ENCODE measurements at places on chromosomes 12 and 14.

- DNase-seq: no peak
Observed at GRCh38 chr14:72513965-72514659, 379.8 kb downstream of the DPF3 start.

GRCh38 chr12:123121670-123122069, 29.2 kb downstream of the PITPNM2 start:
- DNase-seq: peak; percentile 28

DNA sequence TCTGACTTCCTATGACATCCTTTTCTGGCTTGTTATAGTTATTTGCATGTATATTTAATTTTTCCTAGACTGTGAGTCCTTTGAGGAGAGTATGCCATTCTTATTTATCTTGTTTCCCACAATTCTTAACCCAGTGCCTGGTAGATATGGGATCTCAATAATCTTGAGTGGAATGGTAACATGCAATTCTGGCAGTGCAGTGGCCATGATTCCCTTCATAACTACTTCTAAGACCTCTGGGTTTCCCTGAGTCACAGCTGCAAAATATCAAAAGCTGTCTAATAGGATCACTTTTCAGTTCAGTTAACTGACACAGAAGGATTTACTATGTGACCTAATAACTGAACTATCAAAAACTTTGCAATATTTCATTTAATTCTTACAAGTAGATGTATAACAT, 135.0 kb downstream of the ADAMTS20 start:
- no peak for DNase-seq

DNA sequence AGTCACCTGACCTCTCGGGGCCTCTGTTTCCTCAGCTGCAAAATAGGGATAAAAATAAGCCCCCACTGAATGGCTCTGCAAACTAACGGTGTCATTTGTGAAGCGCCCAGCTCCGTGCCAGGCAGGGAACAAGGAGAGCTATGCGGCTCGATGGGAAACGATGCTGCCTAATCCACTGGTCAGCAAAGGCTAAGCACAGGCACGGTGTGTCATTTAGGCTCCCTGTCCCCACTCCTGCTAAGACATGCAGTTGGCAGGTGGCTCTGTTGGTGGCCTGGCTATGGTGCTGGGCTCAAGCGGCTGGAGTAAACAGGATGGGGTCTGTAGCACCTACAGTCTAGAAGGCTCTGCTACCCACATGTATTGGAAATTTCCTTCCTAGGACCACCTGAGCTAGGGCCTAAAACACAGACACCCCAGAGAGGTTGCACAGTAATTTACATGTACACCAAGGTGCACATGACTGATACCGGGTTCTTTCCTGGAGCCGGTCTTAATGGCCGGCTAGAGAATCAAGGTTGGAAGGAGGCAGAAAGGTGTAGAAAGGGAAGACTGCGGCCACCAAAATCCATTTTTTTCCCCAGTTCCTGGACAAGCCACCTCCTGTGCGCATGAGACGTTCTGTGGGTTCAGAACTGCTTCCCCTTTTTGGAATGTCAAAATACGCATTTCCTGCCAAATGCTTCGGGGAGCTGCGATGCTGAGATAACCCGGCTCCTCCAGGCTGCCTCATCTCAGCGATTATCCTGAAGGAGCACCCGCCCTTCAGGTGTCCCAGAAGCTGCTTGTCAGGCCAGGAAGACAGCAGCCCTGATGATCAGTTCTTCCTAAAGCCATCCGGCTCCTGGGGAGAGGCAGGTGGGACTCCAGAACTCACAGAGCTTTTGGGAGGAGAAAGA, 1.0 kb downstream of the CACNA2D4 start:
- DNase-seq: no peak

DNA sequence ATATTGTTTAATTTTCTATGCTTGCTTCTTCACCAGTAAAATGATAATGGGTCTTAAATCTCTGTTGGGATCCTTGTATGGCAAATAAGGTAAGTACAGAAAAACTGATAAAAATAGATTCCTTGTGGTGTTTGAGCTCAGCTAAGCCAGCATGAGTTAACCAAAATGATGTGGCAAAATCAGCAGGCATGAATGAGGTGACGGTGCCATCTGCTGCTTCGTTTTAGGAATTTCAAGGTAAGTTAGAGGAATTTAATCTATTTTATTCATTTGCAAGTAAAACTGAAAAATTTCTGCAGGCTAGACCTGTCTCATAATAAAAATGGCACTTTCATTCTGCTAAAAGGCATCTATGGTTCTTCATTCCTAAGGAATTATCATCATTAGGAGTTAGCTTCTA, 10.0 kb upstream of the CLEC7A start:
- DNase-seq: no peak

DNA sequence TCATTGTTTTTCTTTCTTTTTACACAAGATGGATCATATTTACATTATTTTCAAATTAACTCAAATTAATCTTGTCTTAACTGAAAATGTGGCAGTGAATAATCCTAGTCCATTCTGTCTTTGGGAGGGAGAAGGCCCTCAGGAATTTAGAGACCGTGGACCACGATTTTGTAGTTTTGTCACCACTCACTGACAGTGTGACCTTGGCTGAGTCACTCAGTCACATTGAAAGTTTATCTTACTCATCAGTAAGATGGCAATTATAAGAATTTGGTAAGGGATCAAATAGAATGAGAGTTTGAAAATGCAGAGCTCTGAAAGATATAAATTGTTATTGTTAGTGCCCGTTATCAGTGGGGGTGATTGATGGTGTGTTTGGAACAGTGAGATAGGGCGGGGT, 16.4 kb downstream of the FOXJ2 start:
- DNase-seq: no peak

DNA sequence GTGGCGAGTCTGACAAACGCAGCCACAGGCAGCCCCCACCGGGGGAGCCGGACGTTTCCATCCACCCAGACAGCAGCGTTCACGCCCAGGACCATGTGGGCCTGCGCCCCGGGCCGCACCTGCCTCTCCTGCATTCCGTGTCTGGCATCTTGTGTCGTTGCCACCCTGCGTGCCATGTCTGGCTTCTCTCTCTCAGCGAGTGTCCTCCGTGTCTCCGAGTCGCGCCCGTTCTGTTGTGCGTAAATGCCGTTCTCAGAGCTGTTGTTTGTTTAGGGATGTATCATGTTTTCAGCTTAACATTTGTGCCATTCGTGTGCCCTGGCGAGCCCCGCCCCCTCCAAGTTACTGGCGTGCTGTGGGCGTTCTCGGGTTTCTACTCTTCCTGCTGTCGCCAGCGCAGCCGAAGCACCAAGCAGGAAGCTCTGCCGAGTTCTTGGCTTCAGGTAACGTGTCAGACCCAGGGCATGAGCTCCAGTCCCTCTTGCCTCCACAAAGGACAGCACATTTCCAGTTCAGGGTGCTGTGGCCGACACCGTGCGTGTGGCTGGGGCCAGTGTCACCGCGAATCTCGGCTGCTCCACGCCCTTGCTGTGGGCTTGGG, 34.6 kb downstream of the NOC4L start:
- peak; percentile 81 for DNase-seq

DNA sequence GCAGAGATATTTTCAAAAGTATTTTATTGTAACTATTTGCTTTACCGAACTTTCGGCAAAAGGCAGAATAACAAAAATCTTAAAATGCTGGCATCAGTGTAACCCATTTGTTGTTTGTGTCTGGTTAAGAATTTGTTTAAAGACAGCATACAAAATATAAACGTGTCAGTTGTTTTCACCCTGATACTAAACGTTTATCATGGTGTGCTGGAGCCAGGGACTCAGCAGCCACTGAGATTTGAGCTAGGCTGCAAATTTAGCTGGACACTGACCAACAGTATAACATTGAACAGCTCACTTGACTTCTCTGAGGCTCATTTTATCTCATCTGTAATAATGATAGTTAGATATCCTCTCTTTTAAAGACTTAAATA, 183.7 kb downstream of the TMTC3 start:
- no peak for DNase-seq

DNA sequence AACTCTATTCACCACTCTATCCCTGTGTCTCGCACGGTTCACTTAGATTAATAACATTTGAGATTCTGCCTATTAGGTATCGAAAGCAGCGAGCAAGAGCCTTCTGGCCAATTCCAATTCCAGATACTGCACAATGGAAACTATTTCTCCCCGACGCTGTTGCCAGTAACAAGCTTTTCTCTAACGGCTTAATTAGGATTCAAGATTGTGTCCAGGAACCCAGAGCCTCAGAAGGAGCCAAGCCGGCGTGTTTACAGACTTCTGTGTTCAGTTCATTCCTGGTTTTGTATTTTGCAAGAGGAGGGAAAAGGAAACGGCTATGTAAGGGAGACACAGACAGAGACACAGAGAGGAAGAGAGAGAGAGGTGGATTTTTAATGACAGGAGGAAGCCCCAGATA, 185.6 kb downstream of the DICER1 start:
- no peak for DNase-seq

DNA sequence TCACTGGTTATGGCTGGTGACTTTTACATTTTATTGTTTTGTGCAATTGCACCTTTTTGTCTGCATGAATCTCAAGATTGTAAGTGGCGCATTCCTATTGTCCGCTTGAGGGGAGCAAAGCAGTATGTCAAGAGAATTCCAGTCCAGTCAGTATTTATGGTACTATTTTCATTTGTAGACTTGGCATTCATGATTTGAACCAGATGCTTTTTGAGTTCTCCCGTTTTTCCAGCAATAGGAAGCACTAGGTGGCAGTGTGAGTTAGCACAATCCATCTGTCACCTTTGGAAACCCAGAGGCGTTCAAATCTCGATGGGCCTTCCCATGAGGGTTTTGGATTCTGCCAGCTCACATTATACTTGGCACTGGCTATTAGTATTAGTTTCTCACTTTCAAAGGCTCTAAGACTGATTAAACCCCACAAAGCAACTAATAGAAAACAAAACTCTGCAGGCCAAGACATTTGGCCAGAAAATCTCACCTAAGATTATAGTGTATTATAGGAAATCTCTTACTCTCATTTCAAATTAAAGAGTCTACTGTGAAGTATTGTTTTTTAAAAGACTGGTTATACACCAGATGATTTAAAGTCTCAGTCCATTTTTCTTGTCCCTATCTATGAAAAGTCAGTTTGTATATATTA, 2.2 kb downstream of the DACT1 start:
- peak; percentile 25 for DNase-seq

DNA sequence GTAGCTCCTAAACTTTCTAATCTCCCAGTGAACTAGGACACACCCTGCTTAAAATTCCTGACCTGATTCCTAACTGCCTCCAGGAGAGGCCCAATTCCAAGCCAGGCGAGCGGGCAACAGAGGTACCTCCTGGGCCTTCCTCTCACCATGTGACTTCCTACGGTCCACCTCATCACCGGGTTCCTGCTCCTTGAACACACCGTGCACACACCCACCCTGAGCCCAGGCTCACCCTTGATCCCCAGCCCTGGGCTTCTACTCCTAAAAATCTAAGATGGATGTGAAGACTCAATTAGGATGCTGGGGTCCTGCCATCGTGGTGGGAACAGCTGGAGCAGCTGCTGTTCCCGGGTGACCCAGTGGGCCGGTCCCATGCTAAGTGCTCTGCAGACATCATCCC, 68.6 kb downstream of the CHGA start:
- no peak for DNase-seq

DNA sequence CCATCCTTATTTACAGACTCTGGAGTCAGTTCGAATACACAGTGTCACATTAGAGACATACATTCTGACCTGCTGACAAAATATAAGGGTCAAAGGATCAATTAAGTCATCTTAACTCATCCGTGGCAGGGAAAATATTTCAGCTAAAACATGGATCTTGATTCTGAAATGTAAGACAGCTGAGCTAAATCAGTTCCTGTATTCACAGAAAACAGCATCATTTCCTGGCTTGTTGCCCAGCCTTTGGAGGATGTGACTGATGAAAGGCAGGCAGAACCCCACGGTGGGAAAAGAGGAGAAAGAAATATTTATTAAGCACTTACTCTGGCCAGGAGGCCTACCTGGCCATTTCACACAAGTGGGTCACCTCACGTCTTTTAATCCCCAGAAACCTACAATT, 101.9 kb downstream of the GAS2L3 start:
- DNase-seq: peak; percentile 58

GRCh38 chr14:82385048-82385447, 851.4 kb upstream of the SEL1L start:
- DNase-seq: no peak

DNA sequence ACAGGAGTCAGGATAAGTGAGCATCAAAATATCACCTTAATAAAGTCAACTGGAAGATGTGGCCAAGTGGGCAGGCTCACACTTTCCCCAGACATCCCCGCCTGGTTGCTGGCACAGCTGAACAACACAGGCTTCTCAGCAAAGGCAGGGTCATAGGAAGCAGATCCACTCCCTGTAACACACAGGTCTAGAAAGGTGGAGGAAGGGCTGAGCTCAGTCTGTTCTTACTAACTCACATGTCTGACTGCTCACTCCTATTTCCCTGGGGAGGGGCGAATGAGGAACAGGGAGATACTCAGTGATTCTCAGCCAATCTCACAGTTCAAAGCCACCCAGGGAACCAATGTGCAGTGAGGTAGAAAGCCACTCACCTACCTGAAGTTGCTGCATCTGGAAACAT, 45.0 kb upstream of the AMN1 start:
- DNase-seq: no peak

DNA sequence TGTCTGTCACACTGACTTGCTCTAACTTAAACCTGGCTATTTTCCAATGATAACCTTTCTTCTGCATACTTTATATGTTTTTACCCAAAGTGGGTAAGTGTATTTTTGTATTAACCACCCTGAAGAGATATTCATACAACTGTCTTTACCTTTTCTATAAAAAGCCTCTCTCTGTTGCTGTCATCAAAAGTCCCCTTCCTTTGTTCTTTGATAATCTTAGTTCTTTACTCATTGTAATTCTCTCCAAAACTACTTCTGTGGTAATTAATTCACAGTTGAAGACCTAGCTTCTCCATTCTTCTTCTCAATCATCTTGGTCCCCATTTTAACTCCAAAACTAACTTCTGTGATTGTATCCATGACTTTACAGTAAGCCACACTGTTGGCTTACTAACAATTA, 479.7 kb upstream of the MGAT4C start:
- no peak for DNase-seq

- DNase-seq: peak; percentile 45
Observed at GRCh38 chr12:121799842-121800693, 3.7 kb upstream of the SETD1B start.

- peak; percentile 33 for DNase-seq
Observed at GRCh38 chr12:45756666-45757065, 27.2 kb downstream of the ARID2 start.

- no peak for DNase-seq
Observed at GRCh38 chr12:40198601-40199000, 26.2 kb upstream of the LRRK2 start.

DNA sequence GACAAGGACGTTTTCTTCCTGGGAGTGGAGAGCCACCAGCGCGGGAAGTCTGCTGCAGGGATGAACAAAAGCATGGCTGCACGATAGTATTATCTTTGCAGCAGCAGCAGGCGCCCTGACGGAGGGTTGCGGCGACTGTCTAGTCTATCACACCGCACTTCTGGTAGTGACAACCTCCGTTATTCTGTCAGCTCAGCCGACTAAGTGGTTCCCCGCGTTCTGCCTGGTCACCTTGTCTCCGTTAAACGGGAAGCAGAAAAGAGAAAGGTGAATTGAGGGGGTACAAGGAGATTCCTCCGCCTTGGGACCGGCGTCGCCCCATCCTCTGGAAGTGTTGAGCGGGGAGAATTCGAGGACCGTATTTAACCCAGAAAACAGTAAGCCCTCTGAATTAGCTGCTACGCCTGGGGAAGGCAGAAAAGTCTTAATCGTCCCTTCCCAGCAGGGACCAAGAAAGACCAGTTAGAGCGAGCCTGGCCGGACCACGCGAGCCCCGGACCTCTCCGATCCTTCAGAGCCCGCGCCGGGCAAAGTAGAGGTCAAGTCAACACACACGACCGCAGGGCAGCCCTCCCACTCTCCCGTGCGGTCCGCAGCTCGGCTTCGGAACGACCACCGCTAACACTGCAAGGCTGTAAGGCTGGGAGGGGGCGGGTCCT, 536 bp upstream of the DAAM1 start:
- DNase-seq: peak; percentile 31

Measured in NCI-H2029 (cell line).